Daoy (cell line): ENCODE measurements at places on chromosomes 3 and 15. TPM values are rescaled to one million over a fixed set of nuclear protein-coding genes. Genes with fewer than 3 reads are reported as not detected.

HGD gene
- not detected in 2 replicates for total RNA-seq

DNA sequence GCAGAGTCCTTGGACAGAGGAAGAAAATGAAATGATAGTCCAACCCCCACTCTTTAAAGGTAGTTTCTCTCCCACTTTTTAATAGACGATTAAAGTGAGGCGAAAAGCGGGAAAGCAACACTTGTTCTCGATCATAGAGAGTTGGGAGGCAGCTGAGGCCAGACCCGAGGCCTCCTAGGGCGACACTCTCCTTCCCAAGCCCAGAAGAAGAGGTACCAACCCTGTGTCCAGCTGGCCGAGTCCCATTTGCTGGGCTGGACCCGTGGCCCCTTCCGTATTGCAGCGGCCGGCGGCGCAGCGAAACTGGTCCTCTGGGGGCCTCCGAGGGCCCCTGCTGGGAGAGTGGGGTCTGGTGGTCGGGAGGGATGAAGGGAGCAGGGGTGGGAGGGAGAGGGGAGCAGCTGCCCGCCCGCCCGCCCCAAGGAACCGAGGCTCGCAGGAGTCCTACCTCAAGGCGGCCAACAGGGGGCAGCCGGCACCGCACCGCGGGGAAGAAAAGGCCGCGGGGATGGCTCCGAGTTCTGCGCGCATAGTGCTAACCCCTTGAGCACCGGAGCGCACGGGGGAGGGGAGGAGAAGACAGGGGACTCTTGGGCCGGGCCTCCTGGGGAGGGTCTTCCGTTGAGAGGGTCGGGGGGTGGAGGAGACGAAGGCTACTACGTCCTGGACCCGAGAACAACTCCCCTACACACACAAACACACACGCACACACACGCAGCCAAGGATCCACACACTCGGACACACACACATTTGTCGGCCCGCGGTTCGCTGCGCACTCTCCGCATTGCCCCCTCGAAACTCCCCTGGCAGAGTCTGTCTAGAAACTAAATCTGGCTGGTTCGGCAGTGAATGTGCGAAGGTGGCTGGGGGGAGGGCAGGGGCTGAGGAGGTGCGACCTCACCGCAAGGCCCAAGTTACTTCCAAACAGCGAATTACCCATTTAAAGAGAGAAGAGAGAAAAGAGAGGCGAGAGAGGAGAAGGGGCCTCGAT, 2.0 kb downstream of the WNT5A start:
- DNase-seq: peak; percentile 88

- no peak for DNase-seq
Observed at GRCh38 chr3:115876876-115877614, 253.7 kb downstream of the GAP43 start.

LRTM1 gene
- not detected in 2 replicates for total RNA-seq

DNA sequence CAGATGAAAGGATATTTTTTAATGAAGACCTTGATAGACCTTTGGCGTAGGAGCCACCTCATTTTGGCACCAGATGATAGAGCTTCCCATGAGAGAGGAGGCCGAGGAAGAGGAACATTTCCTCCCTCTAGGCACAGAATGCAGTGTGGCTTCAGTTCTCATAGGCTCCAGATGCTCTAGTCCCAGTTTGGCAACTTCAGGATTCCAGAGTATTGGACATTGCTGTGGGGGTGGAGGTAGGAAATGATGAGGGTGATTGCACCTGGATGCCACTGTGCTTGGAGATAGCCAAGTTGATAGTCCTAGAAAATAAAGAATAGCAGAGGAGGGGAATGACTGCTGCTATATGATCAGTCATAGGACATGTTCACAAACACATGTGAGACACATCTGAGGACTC, 58.3 kb upstream of the KY start:
- DNase-seq: no peak

HRG gene
- not detected in 2 replicates for total RNA-seq

- peak; percentile 96 for DNase-seq
Observed at GRCh38 chr3:69051756-69052471, at the start of gene TMF1. Gene TMF1 (minus strand): TSS chr3:69052333. CDS start chr3:69052086, 247 bp downstream.

GRCh38 chr3:16605966-16606365, 743 bp upstream of the DAZL start:
- no peak for DNase-seq

DNA sequence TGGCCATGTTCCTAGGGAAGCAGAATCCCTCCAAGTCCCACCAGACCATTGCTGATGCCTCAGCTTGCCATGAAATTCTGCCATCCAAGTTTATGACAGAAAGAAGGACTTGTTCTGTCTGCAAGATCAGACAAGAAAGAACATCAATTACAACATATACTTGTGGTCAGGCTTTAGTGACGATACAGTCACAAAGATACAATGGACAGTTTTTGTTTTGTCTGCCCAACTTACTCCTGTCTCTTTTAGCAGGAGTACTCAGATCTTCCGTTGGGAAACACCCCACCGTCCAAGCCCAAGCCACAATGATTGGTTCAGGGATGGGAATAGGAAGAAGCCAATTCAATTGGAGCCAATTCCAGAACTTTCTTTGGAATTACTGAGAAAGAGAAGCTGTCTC, 15.7 kb downstream of the KLHL6 start:
- DNase-seq: no peak

DNA sequence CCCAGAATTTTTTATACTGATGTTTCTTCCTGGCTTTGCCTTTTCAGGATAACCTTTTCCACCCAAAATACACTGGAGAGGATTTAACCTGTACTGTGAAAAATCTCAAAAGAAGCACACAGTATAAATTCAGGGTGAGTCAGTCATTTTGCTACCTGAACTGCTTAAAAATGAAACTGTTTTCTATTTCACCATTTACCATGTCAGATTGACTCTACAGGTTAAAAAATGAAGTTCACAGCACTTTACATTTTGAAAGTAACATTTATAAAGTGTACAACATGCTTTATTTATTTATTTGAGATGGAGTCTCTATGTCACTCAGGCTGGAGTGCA, 115.2 kb downstream of the GHSR start:
- DNase-seq: no peak

DNA sequence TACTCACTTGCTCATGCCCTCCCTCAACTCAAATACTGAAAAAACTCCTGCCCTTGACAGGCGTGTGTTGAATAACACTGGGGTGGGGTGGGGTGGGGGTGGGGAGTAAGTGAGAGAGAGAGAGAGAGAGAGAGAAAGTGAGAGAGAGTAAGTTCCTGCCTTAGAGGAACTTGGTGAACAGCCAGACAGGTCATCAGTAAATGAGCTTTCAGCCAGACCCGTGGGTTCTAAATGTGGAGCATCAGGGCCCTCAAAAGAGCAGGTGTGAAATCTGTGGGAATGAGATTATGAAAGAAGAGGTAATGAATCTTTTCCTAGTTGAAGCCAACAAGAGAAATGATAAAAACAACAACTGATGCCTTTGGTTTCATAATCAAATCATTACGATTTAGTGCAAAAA, 134.4 kb upstream of the FAM3D start:
- no peak for DNase-seq
